Activated T-cell treated with anti-CD3 and anti-CD28 coated beads, Interleukin-2, amount 50 U/mL, for 48 hours (primary cell): ENCODE measurements at places on chromosomes 3 and 15.

DNA sequence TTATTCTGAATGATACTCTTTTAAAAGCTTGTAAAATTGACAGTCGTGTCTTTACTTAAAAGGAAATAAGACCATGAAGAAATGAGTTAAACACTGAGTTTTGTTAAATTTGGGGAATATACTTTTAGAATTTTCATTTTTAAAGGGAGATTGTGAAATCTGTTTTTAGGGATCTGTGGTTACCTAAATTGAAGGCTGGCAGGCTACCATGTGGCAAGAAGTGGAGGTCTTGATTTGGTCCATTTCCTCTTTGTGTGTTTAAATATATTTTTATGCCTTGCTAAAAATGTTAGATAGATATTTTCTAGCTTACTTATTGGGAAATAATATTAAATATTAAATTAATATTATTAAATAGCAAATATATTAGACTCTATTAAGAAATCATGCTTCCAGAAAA lies 36.6 kb upstream of the SLC22A13 start:
- no peak for DNase-seq

- no peak for DNase-seq
These were observed 381.1 kb downstream of the CTNNB1 start for GRCh38 chr3:41580274-41580959.

- no peak for DNase-seq
These were observed 1042.3 kb downstream of the DIPK2A start for GRCh38 chr3:145013931-145014330.

DNA sequence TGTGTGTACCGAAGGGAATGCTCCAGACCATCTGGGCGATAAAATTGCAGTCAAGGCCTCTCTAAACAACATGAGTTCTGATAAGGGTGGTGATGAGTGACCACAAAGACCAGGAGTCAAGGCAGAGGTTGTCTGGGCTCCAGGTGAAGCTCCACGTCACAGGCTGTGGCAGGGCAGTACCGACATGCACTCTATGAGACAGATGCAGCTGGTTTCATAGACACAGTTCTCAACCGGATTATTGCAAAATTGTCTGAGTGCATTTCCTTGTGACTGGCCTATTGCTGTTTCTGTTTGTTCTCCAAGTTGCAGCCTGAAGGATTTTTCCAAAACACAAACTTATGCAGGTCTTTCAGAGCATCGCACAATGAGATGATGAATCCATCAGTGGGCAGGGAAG lies 157.5 kb upstream of the HES1 start:
- no peak for DNase-seq

GRCh38 chr15:60961541-60962485 lies 267.3 kb downstream of the RORA start:
- no peak for DNase-seq

DNA sequence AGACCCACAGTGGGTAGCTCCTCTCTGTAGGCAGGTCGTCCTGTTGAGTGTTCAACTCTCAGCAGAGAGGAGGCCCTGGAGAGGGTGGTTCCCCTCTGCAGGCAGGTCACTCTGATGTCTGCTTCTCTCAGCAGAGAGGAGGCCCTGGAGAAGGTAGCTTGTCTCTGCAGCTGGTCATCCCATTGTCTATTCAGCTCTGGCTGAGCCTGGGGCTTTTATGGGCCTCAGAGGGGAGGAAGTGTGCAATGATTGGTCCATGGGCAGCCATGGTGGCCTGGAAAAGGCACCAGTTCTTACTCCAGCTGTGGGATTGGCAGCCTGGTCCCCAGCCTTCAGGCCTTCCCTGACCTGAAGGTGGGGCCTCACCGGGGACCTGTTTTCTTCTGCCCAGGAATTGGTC lies 52.9 kb downstream of the PPCDC start:
- no peak for DNase-seq

DNA sequence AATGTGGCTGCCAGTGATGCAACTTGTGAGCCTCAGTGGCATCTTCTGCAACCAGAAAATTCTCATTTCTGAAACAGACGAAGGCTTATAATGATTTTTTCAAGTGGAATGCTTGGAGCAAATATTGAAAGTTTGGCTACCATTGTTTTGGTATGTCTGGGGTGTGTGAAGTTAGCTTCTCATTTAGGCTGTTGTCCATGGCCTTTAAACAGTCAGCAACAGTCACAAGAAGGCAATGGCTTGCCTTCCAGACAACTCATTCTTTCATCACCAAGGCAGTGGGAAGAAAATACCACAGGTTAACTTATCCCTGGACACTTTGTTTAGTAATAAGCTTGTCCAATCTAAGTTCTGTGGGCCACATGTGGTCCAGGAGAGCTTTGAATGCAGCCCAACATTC lies 4.7 kb upstream of the BNC1 start:
- no peak for DNase-seq
